ENCODE measurements at places on chromosomes 7 and 10. TPM values are rescaled to one million over a fixed set of nuclear protein-coding genes. Genes with fewer than 3 reads are reported as not detected.

The CRHR2 gene
- total RNA-seq: not detected

The CYP2C9 gene
- total RNA-seq: not detected

The CHAT gene
- not detected for total RNA-seq

The ADAMTS14 gene
- total RNA-seq: 0.31 TPM

The SLC26A3 gene
- total RNA-seq: not detected

The VWA2 gene
- not detected for total RNA-seq

The PTPRN2 gene
- 2.2 TPM for total RNA-seq

The OPN4 gene
- not detected for total RNA-seq

The DPYSL4 gene
- 18.4 TPM for total RNA-seq

The ZNF138 gene
- total RNA-seq: 9.4 TPM

The ALOX5 gene
- total RNA-seq: 2.0 TPM

The MACROH2A2 gene
- total RNA-seq: 15.0 TPM

The DPP6 gene
- not detected for total RNA-seq

The GPR146 gene
- 1.6 TPM for total RNA-seq

The PNLIP gene
- not detected for total RNA-seq

The FAM25A gene
- total RNA-seq: not detected

The OR2A42 gene
- not detected for total RNA-seq

The CPVL gene
- total RNA-seq: 30.2 TPM

The RPEL1 gene
- total RNA-seq: 0.17 TPM

The CYP26C1 gene
- total RNA-seq: 0.02 TPM

Data from A172 (cell line).